NB4 (cell line): ENCODE measurements at places on chromosomes 13 and 19.

- DNase-seq: no peak
Measured at GRCh38 chr13:26406791-26407190, 150.7 kb upstream of the WASF3 start.

DNA sequence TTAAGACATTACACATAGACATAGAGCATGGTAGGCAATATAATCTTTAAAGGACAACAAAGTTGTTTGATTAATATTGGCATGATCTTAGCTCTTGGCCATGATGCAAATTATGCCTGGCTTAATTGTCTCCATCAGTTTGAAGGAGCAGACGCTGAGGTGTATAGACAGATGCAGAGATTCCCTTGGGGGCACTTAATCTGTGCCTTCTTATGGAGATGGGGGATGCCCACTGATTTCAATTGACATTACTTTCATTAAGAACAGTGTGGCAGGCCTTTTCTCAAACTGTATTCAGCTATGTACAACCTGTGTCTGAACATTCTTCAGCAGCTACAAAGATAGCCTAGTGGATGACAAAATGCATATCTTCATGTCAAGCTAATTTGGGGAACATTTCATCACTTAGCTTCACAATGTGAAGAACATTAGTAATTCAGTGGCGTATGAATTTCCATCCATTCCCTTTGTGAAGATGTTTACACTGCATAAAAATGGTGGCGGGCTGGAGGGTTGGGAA lies 85.3 kb upstream of the MYCBP2 start:
- no peak for DNase-seq

GRCh38 chr19:55753401-55753800 lies 5.5 kb upstream of the RFPL4A start:
- no peak for DNase-seq

DNA sequence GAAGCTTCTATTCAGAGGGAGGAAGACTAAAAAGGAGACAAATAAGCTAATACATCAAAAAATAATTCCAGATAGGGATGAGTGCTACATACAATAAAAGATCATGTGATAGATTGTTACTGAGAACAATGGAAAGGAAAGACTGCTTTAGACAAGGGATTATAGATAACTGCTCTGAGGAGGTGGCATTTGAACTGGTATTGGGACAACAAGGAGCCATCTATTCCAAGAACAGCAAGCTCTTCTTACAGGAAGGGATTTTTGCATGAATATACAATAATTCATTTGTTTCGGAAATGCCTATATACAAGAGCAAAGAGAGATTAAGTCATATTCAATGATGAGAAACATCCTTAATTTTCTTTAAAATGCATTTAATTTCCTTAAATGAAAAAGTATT lies 540.5 kb upstream of the KLF12 start:
- DNase-seq: no peak

- DNase-seq: no peak
Measured at GRCh38 chr19:57642396-57643046, 9.6 kb downstream of the ZNF211 start.

DNA sequence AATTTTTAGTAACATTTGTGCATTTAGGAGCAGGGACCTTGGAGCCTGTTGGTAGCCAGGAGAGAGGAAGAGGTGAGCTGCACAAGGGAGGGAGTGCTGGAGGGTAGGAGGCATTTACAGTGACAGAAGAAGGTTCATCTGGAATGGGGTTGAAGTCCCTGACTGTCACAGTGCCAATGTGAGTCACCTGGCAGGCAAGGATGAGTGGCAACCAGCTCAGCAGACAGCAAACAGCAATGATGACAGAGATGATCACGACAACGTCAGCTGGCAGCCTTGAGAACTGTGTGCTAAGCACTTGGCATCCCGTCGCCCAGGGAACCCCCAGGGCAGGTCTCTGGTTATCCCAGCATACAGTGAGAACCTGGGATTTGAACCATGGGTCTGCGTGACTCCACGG lies 2.6 kb downstream of the OR10H5 start:
- DNase-seq: no peak

- peak; percentile 22 for DNase-seq
Measured at GRCh38 chr13:23889615-23890607, 711 bp upstream of the MIPEP start.

GRCh38 chr19:55467236-55468053 lies 2.9 kb upstream of the C19orf85 start:
- peak; percentile 45 for DNase-seq

- DNase-seq: no peak
Measured at GRCh38 chr19:3483226-3483628, at the start of gene SMIM44. Gene SMIM44 (minus strand): TSS chr19:3483441. CDS start chr19:3483403, 38 bp downstream.

DNA sequence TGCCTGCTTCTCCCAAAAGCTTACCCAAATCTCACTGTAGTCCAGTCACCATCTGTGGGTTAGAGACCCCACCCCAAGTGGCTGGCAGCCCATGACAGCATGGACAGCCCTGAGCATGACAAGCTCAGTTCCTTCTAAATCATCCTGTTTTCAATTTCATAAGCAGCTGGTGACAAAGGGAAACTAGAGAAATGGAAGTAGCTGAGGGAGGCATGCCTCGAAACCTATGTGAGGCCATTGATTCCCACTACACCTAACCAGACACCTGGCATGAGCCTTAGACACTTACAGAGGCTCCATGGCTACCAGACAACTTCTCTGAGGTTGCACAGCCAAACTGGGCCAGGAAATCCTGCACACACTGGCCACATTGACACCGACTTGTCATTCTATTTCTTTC lies 56.2 kb downstream of the ABCC4 start:
- DNase-seq: no peak

DNA sequence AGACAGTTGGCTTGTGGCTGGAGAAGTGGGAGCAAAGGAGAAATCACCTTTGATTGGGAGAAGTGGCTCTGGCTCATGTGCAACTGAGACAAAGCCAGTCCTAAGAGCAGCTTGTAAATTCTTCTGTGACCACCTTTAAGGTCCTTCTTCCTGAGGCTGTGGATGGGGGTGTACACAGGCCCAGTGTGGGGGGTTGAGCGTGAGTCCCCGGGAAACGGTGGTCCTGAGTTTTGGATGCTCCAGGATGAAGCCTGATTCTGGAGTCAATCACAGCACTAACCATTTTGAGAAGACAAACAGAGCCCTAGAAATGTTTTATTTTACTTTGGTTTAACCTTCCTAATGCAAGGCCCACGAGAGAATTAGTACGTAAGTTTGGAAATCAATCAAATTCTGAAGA lies 3.9 kb upstream of the CEBPA start:
- no peak for DNase-seq

DNA sequence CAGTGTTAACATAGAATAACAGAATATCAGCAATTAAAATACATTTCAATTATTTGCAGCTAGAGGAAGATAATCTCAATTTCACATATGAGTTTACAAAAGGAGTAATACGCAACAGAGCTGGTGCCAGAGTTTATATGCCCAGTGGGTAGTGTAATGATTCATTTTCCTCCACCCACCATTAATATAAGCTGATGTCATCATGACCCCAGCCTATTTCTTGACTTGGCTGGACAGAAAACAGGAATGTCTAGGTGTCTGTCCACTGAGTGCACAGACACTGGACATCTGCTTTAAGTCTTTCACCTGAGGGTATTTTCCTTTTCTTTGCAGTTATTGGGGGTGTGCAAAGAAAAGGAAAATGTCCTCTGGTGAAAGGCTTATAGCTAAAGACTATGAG lies 335.5 kb downstream of the TBC1D4 start:
- DNase-seq: no peak

DNA sequence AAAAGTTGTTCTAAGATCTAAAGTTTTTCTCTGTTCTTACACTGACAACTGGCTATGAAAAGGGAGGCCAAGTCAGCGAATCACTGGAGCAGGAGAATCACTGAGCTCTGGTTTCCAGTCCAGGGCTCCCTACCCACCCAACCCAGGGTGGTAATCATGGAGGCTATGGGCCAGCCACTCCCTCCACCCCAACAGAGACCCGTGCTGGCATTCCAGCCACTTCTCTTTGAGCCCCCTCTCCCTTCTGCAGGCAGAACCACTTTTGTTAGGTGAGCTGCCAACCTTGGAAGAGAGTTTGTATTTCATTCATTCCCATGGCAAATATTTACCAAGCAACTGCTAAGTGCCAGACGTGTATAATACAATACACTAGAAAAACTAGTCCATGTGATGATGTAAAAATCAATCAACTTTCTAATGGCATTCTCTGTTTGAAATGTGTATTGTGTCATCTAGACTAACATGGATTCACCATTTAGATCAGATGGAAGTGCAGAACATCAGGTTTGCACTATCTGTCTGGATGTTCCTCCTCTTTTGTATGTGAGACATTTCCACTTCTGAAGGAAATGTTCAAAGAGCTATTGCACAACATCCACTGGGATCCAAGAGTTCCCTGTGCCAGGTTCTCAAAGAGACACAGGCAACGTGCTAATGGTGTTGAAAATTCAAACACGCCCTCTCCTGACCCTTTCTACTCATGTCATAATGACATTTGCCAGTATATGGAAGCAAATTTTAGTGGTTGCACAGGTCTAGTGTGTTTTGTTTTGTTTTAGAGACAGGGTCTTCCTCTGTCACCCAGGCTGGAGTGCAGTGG lies 5.3 kb downstream of the MLNR start:
- peak; percentile 29 for DNase-seq

GRCh38 chr19:29367791-29368222 lies 154.9 kb upstream of the UQCRFS1 start:
- DNase-seq: no peak

DNA sequence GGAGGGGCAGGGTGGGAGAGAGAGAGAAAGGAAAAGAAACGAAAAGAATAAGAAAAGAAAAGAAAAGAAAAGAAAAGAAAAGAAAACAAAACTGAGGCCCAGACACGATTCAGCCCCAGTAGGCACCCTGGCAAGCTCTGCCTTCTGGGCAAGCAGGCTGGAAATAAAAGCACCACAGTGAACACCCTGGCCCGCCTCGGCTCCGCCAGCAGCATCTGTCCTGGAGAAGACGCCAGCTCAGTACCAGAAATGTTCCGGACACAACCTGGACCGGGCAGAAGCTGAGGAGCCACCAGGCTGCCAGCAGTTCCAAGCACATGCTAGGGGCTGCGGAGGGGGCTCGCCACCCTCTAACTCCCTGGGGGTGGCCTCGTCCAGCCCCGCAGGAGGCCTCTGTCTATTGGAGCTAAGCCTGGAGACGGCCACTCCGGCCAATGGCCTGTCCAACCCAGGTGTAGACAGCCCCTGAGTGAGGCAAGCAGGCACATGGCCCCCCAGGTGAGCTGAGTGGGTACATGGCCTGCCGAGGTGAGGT lies 11.4 kb upstream of the CPAMD8 start:
- DNase-seq: no peak

DNA sequence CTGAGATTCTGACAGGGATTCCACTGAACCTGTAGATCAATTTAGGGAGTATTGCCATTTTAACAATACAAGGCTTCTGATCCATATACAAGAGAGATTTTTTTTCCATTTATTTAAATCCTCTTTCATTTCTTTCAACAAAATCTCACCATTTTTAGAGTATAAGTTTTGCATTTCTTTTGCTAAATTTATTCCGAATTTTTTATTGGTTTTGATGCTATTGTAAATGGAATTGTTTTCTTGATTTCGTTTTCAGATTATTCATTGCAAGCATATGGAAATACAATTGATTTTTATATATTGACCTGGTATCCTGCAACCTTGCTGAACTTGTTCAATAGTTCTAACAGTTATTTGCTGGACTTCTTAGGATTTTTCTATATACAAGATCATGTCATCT lies 18.4 kb downstream of the LEUTX start:
- DNase-seq: no peak

DNA sequence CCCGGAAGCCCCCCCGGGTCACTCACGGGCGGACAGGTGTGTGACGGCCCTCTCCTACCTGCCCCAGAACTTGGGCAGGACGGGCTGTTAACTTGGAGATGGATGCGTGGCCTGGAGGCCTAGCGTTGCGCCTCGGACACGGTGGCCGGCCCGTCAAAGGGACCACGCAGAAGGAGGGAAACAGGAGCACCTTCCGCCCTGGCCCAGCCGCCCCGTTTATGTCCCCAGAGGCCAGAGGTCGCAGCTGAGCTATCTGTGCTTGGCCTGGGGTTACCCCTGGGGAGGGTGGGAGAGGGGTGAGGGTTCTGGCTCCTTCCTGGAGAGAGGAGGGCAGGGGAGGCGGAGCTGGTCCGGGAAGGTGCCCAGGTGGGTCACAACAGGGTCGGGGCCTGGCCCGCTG lies 35.6 kb downstream of the GADD45B start:
- no peak for DNase-seq

- DNase-seq: no peak
Measured at GRCh38 chr13:27349458-27349857, 75.0 kb upstream of the GTF3A start.

DNA sequence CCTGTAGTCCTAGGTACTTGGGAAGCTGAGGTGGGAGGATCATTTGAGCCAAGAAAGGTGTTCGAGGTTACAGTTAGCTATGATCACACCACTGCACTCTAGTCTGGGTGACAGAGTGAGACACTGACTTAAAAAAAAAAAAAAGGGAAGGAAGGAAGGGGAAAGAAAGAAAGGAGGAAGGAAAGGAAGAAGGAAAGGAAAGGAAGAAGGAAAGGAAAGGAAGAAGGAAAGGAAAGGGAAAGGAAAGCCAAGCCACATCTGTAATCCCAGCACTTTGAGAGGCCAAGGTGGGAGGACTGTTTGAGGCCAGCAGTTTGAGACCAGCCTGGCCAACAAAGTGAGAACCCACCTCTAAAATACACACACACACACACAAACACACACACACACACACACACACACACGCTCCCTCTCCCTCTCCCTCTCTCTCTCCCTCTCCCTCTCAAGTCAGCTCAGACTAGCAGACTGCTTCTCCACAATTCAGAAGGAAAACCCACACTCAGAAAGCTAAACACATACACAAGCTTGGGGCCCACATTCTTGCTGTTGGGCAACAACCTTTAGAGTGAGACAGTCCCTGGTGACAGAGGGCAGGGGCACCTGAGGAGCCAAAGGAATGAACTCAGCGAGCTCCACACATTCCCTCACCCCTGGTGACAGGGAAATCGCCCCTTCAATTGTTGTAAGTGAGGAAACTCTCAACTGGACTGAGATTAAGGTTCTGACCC lies 2.7 kb downstream of the ZNF709 start:
- DNase-seq: peak; percentile 32

GRCh38 chr13:33016414-33017322 lies at the start of gene KL:
Gene KL (plus strand): TSS chr13:33016423. CDS start chr13:33016441, 18 bp downstream.
- DNase-seq: peak; percentile 11

- DNase-seq: peak; percentile 27
Measured at GRCh38 chr19:6278740-6279619, 795 bp downstream of the MLLT1 start.

DNA sequence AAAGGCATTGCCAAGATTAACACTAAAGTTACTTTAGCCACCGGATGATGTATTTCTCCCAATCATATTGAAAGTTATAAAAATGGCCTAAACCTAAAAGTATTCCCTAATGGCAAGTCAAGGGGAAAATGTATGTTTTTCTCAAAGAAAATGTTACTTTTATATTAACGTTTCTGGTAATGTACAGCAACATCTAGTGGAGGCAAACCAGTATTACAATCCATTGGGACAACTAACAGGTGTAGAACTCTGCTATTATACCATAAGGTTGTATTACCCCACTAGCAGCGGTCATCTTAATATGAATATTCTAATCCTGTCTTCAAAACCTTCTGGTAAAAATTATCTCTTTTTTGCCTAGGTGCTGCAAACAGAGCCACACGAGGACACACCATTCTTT lies 69.2 kb downstream of the ZNF100 start:
- peak; percentile 47 for DNase-seq
